ENCODE measurements at places on chromosomes 7 and 10. TPM values are rescaled to one million over a fixed set of nuclear protein-coding genes. Genes with fewer than 3 reads are reported as not detected.

GRM3 gene
- 1.9 TPM for total RNA-seq

ZPBP gene
- not detected for total RNA-seq

GRCh38 chr7:142248-142941 lies 50.0 kb upstream of the FAM20C start:
- no peak for DNase-seq

- DNase-seq, result no peak
These were observed 254.4 kb downstream of the ANKRD7 start for GRCh38 chr7:118478931-118479330.

DNA sequence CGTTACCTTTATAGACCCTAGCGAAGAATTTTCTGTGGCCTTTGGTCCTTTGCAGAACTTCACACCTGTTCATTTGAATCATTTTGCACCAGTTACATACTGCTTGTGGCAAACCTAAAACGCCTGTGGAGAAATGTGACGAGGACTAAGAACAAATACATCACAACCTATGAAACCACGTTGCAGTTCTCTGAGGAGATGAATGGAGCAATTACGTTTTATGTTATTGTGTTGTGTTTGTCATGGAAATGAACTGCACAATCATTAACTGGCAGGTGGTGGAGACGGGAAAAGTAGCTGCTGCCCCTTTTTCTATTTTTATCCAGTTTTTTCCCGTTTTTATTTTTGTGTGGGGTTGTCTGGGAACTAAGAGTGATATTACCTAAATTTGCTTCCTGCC lies 505.5 kb downstream of the SDK1 start:
- no peak for DNase-seq

GRCh38 chr7:15085366-15085765 lies 182.8 kb upstream of the DGKB start:
- DNase-seq, result no peak

DNA sequence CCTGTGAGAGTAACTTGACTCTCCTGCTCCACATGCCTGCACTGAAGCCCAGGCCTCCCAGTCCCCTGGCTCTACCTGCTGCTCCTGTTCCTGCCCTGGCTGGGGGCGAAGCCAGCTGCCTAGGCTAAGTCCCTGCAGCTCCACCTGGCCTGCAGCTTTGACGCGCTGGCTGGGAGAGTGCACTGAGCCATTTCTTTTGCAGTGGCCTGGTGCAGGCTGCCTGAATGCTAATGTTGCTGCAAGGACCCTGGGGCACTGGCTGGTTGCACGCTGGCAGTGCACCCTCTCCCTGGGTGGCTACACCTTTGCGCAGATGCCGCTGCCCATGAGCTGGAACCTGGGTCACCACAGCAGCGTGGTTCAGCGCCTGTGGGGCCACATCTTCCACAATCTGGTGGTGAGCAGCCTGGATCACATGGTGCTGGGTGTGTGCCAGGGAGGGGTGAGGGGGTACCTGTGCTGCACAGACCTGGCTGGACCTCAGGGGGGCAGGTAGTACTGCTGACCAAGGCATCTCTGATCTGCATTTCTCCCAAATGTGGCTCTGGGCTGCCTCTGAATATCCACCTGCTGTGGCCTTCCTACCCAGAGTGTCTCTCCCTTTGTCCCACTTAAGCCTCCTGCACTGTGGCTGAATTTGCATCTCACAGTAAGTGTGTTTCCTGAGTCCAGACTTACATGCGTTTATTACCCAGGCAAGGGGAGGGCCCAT lies 20.0 kb downstream of the IMPDH1 start:
- DNase-seq, result no peak
